ENCODE measurements at places on chromosomes 16 and 17.

GRCh38 chr17:82542439-82542838 lies 22.9 kb downstream of the FOXK2 start:
- DNase-seq = no peak

- no peak for DNase-seq
Measured at GRCh38 chr17:48307814-48308411, 122.1 kb downstream of the SKAP1 start.

- no peak for DNase-seq
Measured at GRCh38 chr17:2138761-2139160, 83.9 kb downstream of the HIC1 start.

DNA sequence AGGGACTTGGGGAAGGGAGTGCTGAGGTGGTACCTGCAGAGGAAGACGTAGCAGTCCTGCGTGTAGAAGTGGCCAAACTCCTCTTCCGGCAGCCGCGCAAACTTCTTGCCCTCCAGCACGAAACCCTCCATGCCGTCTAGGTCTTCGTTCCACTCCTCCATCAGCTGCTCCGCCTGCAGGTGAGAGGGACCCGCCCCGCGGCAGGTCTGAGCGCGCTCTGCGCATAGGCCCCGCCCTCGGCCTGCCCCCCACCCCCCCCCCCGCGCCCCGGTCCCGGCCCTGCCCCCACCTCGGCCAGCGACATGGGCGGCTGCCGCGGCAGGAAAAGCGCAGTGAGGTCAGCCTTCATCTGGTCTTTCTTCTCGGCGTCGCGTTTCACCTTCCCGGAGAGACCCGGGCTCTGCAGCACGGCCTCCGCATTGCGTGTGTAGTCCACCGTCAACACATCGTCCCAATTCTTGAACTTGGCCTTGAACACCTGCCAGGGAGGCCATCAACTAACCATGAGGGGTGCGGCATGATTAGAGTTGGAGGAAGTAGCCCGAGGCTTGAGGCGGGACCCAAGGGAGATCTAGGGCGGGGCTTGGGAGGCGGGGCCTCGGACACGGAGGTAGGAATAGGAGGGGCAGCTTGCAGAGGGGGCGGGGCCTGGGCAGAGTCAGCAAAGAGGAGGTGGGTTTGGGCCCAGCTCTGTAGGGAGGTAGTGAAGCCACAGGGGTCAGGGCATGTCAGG lies 11.5 kb downstream of the FLII start:
- DNase-seq = no peak

- no peak for DNase-seq
Measured at GRCh38 chr17:56786989-56787482, 46.7 kb downstream of the C17orf67 start.

All from right atrium auricular region (tissue), 2 donors.